ENCODE measurements at places on chromosomes 16 and 17.
A peak's percentile ranks its signal among the peaks of the same experiment; 100 is the strongest.

GRCh38 chr16:14456793-14457481 is 173.1 kb downstream of the PARN start:
- no peak for DNase-seq

- no peak for DNase-seq
Measured at GRCh38 chr16:35753559-35754390, 2294.4 kb downstream of the TP53TG3F start.

- DNase-seq = no peak
Measured at GRCh38 chr17:50325906-50326305, 20.0 kb upstream of the XYLT2 start.

DNA sequence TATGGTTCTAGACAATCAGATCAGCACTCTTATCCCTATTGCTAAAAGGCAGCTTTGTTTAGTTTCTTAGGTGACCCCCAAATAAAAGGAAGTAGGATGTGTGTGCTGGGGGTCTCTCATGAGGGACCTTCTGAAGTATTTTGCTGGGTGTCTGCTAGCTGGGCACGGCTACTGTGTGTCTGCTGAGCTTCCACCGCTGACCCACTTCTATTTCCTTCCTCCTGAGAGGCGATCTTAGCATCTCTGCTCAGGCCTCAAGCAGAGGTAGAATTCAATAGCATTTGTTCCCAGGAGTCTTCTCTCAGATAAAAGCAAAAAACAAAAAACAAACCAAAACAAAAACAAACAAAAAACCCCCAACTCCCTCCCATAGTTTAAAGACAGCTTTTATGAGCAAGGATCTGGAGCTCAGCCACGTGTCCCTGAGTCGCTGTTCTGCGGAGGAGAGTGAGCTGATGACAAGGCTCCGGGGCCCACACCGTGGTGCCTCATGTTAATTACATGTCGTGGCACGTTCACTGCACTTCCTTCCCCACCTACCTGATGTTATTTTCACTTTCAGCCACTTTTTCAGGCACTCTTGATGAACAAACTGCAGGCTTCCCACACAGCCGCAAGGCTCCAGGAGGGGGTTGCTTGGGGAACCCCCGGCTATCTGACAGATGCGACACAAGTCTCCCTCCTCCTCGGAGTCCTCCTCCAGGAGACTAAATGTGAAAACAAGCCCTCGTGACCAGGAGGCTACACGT is 83.5 kb downstream of the MARCHF10 start:
- DNase-seq = peak; percentile 65

GRCh38 chr16:57826706-57827625 is 24.7 kb upstream of the KIFC3 start:
- DNase-seq = no peak

DNA sequence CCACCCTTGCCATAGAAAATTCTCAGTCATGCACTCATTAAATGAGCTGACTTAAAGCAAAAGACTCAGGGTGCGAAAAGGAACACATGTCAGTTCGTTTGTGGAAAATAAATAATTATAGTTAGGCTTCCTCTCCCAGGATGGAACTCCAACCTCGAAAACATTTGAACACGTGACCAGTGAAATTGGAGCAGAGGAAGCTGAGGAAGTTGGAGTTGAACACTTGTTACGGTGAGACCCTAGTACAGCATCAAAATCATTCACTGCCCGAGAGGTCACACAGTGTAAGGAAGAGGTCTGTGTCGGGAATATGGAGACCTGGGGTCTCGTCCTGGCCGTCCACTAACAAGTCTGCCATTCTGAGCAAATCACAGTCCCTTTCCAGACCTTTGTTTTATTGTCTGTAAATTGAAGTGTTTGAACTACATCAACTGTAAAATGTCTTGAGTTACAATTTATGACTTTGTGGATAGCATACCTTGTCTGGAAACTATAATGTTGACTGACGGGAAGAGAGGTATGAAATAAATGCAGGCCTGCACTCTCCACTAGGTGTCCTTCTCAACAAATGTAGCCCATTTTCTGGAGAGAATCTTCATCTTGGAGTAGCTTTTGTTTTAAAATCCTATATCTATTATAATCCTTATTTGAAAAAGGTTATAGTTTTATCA is 7.7 kb downstream of the PSMD7 start:
- no peak for DNase-seq

DNA sequence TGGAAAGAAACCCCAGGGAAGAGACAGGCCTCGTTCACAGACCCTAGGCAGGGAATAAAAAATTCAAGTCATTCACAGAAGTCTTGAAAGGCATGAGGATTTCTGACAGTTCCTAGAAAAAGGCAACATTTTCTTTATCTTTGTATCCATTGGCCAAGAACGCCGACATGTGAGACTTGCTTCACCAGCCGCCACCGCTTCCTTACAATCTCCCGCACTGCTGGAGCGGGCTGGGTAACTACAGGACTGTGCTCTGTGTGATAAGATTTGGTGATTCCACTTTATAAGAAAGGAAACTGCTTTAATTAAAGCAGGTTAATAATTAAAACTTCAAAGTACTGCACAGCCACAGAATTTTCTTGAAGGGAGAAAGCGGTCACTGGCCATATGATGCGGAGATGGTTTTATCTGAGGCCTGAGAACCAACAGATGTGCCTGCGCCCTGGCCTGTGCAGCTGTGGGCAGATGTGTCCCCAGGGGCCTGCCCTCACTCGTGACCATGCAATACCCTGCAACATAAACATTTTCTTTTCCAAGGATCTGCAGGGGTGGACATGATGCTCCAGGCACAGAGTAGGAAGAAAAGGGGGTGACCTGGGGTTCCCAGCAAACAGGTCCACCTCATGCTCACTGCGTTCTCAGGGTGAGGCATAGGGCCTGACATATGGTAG is 13.0 kb upstream of the LGALS3BP start:
- no peak for DNase-seq

DNA sequence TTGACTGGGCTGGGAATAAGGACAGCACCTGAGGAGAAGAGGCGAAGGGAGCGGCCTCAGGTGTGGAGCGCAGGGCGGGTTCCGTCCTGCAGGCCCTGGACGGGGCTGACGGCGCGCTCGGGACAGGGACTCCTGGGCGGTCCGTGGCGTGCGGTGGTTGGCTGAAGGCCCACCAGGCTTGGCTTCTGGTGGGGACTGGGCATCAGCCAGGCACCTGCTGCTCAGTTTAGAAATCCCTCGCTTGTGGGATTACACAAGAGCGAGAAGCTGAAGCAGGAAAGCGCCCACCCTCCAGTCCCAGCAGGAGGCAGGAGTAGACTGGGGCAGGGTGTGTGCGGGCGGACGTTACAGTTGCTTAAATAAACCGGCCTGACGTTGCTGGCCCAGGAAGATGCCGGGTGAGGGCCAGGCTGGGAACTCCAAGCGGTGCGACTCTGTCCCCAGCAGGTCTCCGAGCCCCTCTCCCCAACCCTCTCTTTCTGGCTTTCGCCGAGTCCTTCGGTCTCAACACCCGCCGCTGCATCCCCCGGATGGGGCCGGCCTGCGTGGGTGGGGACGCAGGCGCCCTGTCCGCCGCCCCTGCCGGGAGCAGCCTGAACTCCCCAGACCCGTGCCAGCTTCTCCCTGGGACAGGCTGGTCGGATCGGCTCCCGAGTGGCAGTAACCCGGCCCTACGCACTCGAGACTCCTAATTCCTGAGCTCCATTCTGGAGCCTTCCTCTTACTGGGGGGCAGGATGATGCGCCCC is 639 bp downstream of the MIF4GD start:
- peak; percentile 65 for DNase-seq

DNA sequence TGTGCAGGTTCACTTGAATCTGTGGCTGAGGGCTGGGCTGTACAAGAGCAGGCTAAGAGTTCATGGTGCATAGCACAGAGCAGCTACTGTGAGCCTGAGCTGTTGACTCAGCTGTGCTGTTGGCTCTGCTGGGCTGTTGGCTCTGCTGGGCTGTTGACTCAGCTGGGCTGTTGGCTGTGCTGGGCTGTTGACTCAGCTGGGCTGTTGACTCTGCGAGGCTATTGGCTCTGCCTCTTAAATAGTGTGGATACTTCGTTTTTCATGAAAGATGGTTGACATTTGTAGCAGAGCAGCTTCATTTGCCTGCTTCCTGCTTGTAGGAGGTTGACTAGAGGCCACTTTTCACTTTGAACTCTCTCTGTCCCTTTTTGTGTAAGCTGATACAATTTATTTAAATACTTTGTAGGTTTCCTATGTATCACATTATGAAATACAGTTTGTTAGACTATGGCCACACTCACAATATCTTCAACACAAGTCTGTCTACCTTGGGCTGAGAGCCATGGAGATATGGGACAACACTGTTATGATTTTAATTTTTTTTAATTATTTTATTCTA is 40.3 kb upstream of the CCNF start:
- DNase-seq = no peak

DNA sequence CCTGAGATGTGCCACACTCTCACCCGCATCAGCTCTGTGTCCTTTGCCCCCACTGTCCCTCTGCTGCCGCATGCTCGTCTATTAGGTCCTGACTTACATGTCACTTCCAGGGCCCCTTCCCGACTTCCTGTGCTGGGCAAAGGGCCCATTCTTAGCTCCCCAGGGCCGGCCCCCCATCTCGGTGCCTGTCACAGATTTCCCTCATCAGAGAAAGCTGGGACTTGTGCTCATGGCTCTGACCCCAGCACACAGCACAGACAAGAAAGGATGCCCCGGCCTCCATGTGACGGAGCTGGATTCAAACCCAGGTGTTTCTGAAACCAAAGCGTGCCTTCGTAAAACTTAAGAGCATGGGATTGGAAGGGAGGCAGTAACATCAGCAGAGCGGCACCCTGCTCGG is 5.9 kb upstream of the MAPK7 start:
- no peak for DNase-seq

DNA sequence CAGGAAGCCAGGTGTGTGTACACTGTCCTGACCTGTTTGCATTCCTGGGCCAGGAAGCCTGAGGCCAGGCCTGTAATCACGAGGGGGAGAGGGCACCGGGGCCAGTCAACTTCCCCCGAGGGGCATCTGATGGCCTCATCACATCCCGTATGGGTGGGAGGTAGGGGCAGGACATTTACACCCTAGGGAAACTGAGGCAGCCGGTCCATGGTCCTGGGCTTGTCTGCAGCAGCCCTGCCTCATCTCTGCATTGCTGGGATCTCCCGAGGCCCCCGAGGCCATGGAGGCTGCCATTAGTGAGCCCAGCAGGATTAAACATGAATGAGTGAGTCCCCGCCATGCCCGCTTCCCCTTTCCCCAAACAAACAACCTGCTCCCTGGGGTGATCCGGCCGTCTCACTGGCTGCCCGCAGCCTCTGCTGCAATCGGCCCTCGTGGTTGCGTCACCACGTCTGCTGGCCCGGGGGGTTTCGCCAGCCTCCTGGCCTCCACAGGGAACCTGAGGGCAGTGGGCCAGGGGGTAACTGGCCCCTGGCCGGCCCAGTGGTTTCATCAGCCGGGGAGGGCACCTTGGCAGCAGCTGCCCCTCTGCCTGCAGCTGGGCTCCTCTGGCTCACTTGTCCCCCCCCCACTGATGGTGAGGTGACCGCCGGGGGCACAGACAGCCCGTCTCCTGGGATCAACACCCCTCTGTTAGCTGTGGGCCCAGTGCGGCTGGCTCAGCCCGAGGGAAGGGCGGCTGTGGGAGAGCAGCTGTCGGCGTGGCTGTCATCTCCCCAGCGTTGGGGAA is 88.3 kb upstream of the GSE1 start:
- no peak for DNase-seq

Measured in stimulated activated CD4-positive, alpha-beta T cell treated with anti-CD3 and anti-CD28 coated beads, TNF-alpha, amount 100 ng/mL, for 48 hours (primary cell).